HEK293T (cell line): ENCODE measurements at places on chromosomes 12 and 14.
A peak's percentile ranks its signal among the peaks of the same experiment; 100 is the strongest.

GRCh38 chr14:68593806-68594536 is 198.9 kb downstream of the ZFP36L1 start:
- DNase-seq = no peak

- no peak for DNase-seq
Observed at GRCh38 chr12:27583981-27584380, 60.0 kb downstream of the PPFIBP1 start.

DNA sequence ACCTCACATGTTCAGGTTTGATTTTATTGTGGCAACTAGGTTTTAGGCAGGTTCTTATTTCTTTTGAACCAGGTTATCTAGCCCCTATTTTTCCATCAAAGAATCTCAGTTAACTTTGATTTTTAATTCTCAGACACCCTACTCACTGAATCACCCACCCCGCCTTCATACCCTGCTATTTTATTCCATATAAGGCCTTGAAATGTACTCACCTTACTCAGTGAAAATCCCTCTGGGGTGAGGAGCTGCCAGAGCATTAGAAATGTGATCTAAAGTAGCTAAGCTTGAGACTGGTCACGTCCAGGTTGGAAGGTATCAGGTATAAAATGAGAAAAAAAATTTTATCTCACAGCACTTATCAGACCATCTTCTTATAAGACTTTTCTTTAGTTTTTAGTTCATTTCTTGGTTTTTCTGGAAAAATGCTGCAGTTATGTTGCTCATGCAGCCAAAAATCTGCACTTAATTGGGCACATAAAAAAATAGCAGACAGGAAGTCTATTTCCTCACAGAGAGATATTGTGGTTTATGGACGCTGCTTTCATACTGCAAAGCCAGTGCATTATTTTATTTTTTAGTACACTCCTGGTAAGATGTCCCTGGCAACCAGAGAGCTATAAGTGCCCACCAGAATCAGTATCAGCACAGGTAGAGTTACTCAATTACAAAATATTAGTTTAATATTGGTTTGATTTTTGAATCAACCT is 101.5 kb upstream of the CCDC91 start:
- DNase-seq = no peak

GRCh38 chr12:64675795-64676194 is 65.5 kb downstream of the RASSF3 start:
- no peak for DNase-seq

DNA sequence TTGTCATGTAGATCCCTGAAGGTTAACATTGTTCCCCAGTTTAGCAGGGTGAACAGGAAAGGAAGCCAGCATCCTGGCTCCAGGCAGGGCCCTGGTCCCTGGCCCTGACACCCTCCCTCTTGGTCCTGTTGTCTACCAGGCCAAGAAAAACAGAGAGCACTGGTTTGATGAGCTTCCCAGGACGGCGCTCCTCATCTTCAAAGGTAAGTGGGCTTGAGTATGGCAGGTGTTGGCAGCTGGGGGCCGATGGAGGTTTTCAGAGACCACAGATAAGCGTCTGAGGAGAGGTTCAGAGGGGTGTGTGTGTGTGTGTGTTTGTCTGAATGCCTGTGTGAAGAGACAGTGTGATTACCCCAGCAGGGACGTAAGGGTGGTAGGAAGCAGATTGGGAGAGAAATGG is 56.3 kb downstream of the SLC8B1 start:
- no peak for DNase-seq

GRCh38 chr14:35220920-35221319 is 71.3 kb upstream of the PSMA6 start:
- no peak for DNase-seq

DNA sequence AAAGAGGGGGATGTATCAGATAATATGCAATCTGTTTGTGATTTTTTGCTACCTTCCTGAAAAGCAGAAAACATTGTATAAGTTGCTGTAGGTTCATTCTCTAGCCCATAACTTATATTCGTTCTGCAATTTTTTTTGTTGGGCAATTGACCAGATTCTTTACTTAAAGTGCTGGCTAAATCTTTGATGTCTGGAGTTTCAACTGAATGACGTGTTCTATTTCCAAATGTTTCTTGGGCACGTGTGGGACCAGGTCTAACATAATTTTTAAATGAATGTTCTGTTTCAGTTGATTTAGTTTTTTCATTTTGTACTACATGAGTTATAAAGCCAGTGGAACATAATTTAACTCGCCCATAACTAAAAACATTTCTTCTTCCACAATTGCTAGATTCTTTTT is 3.8 kb downstream of the MLH3 start:
- DNase-seq = no peak

GRCh38 chr14:101276309-101277091 is 284.8 kb upstream of the DIO3 start:
- no peak for DNase-seq

DNA sequence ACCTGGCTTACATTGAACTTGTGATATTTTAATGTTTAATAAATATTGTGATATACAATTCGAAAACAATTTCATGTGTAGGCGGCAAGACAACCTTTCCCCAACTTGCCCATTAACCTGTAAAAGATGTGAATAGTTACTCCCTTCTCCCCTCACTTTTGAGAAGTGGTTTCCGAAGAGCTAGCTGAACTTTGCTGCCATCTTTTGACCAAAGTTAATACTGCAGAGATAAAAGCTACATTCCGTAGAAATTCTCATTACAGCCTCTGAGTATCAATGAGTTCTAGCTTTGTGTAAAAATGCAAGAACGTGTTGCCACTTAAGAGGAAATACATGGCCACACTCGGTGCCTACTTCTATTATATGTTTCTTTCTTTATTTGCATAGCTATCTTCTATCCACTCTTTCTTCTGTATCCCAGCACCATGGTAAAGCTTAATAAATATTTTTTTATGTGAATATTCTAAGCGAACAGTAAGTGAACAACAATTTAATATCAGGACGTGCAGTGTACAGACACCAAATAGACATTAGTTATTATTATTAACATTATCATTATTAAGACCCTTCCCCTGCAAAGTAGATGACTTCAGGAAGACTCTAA is 105.1 kb upstream of the TMEM260 start:
- peak; percentile 53 for DNase-seq

DNA sequence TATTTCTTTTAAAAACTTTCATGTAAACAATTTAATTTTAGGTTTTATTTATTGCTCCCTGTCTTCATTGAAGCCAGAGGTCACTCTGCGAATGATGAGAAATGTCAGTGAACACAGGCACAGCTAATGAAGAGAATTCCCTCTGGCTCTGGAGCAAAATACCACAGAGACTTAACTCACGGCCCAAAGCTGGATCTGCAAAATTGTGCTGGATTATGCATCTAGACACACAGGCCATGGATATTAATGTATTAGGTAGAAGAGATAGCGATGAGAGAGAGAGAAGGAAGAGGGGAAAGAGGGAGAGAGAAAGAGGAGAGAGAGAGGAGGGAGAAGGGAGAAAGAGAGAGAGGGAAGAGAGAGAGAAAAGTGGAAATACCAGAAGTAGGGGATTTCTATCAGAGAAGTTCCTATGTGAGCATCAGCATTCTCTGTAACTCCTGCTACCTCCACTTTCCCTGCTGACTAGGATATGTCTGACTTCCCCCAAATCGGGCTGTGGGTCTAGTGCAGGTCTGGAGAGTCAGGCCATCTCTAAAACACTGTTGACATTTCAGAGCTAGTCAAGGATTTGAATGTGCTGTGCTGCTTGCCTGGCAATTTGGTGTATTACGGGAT is 3.7 kb downstream of the ARHGDIB start:
- no peak for DNase-seq

- no peak for DNase-seq
Observed at GRCh38 chr14:34049790-34050189, 98.9 kb upstream of the EGLN3 start.

- DNase-seq = no peak
Observed at GRCh38 chr14:79841433-79841832, 369.9 kb downstream of the DIO2 start.

DNA sequence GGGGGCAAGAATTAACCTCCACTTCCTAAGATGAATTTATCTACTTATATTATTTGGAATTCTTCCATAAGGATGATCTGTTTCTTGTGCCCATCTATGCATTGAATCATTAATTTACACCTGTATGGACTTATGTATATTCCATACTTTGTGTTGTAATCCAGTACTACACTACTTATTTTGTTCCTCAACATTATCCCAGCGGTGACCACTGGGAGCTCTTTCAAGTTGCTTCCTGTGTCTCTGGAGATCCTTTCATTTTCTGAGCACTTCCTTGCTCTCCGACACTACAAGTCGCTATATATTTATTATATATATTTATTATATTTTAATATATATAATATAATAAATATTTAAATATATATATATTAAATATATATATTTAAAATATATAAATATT is 54.9 kb upstream of the SCN8A start:
- no peak for DNase-seq

DNA sequence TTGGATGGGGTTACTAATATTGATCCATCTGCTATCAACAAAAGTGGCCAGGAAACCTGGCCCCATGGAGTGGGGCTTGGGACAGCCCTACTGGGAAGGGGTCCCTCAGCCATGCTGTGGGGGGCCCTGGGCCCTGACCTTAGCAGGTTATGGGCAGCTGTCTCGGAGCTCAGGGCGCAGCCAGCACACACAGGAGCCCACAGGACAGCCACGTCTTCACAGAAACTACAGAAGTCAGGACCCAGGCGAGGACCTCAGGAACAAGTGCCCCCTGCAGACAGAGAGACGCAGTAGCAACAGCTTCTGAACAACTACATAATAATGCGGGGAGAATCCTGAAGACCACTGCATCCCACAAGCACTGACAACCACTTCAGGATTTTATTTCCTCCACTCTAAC is 11.9 kb upstream of the FKBP11 start:
- peak; percentile 48 for DNase-seq

GRCh38 chr12:92414170-92415070 is 268.8 kb upstream of the BTG1 start:
- no peak for DNase-seq

GRCh38 chr14:102510616-102511520 is 1.3 kb upstream of the ANKRD9 start:
- peak; percentile 56 for DNase-seq

DNA sequence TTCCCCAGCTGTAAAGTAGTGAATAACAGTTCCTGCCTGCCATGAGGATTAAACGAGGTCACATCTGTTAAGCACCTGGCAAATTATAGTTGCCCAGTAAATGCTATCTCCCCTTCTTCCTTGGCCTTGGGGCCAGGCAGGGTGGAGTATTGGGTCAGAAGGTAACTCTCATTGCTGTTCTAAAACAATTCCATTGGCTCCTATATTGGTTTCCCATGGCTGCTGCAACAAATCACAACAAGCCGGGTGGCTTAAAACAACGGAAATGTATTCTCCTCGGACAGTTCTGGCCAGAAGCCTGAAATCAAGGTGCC is 31.9 kb downstream of the MMAB start:
- DNase-seq = no peak
